ENCODE measurements at places on chromosomes 7 and 10. TPM values are rescaled to one million over a fixed set of nuclear protein-coding genes. Genes with fewer than 3 reads are reported as not detected.

TYW1B gene
- 2.3 TPM for total RNA-seq

EFCAB10 gene
- total RNA-seq: not detected

REEP3 gene
- 85.7 TPM for total RNA-seq

- DNase-seq: no peak
Observed at GRCh38 chr10:122544493-122544892, 16.1 kb upstream of the DMBT1 start.

- no peak for DNase-seq
Observed at GRCh38 chr10:117497736-117498135, 44.8 kb upstream of the EMX2 start.

- DNase-seq: no peak
Observed at GRCh38 chr7:22651534-22652243, 75.3 kb upstream of the IL6 start.

GRCh38 chr10:15897287-15897686, 37.0 kb upstream of the MINDY3 start:
- DNase-seq: no peak

- DNase-seq: no peak
Observed at GRCh38 chr10:8183241-8183704, 128.8 kb downstream of the GATA3 start.

- DNase-seq: peak; percentile 80
Observed at GRCh38 chr7:155489862-155490696, 32.1 kb downstream of the EN2 start.

DNA sequence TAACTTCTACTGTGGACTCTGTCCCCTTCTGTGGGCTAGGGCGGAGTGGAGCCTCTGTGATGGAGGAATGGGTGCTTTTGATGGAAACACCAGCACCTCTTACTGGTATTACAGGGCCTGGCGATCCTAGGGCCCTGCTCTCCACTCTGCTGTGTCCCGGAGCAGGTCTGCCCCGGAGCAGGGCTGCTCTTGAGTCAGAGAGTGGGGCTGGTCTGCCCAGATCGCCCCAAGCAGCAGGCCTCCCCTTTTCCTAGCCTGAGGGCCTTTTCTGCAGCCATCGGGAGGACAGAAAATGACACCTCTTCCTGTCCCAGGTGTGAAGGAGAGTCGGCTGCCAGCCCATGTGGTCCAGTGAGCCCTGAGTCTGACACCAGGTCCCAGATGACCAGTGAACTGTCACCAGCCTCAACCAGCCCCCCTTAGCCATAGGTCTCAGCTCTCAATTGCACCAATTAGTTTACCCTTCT, 1.4 kb downstream of the ZNF282 start:
- no peak for DNase-seq

DNA sequence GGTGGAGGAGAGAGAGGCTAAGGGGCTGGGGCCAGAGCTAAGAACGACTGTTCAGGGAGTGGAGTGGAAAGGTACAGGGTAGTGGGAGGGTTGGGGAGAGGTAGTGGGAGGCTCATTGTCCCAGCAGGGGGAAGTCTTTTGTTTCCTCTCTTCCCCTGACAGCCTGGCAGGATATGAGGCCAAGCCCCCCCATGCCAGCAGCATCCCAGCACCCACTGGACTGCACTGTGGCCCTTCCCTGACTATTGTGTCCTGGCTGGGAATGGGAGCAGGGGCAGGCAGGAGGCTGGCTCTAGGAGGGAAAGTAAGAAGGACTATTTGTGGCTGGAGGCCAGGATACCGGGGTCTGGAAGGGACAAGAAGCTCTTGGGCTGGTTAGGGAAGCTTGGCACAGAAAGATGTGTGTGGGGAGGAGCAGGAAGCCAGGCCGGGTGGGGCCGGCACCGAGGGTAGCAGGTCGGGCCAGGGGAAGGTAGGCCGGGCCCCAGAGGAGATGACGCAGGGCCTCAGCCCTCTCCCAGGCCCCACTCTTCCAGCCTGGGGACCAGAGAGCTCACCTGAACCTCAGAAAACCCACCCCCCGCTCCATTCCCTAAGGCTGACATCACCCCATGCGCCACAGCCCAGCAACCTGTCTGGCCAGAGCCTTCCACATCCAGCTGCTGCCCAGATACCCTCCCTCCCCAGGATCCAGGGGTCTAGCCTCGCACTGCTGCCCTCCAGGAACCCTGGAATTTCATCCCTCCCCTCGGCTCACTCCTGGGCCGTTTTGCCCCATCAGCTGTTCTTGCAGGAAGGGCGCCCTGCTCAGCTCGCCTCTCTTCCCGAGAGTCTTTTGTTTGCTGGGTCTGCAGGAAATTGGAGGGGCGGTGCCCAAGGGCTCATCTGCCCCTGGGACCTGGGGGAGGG, 8.8 kb upstream of the EPHB4 start:
- DNase-seq: no peak

GRCh38 chr7:103918631-103919271, 70.7 kb downstream of the RELN start:
- no peak for DNase-seq

- no peak for DNase-seq
Observed at GRCh38 chr10:81280497-81281479, 594.2 kb upstream of the NRG3 start.

- no peak for DNase-seq
Observed at GRCh38 chr7:142607351-142607750, 141.9 kb upstream of the PRSS1 start.

DNA sequence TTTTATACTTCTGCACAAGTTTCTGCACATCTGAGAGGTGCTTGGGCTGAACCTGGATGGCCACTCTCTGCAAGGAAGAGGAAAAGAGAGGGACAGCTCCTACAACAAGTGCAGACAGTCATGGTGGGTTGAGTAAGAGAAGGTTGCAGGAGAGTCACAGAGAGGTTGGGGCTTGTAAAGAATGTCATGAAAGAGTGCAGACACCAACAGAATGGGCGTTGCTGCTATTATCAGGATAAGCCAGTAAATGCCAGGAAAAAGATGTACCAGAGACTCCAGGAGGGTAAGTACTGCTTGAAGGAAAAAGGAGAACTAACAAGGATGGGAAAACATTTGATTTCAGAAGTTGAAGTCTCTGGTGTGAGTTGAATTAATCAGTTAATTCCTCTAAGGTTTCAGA, 77.8 kb upstream of the NRP1 start:
- no peak for DNase-seq
